ENCODE measurements at places on chromosomes 6 and 20.

DNA sequence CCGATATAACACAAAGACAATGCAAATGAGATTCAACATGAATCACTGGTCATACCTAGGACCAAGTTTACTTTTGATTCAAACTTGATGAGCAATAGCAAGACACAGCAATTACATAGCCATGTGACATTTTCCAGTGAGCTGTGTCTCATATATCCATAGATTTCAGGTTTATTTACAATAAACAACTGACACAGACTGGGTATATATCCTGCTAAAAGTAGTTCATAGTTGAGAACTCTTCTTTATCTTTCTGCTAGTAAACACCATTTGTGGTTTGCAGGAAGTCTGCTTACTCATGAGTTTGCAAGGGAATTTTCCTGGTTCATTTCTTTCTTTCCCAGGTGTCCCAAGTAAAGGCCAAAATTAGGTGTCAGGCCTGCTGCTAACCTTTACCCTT, 343.4 kb downstream of the KIF16B start:
- DNase-seq = no peak

- DNase-seq = no peak
Observed at GRCh38 chr6:94372229-94372628, 952.9 kb upstream of the EPHA7 start.

DNA sequence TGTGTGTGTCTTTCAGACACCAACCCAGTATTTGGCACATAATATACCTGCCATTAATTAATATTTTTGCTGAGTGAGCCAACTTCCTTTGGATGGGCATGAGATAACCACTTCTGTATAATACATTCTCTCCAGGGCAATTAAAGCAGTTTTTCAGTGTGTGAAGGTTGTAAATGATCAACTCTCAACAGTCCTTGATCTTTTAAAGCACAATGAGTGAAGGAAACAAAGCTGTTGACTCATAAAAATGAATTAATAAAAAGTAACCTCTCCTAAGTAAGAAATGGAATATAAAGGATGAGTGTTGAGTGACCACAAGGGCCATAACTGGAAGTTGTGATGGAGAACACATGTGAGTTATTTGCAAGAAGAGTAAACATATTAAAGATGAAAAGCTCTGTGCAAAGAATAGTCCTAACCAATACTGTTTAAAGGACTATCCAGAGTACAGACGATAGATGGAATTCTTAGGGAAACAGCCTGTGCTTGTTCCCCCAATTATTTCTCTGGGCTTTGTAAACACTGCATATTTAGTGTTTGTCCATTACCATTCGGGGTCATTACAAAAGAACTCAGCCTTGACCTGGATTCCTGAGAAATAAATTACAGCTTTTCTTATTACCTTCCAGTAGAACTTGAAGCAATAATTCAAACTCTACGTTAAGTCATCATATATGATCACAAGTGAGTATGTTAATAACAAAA, 446.2 kb downstream of the PLCB1 start:
- DNase-seq = no peak

DNA sequence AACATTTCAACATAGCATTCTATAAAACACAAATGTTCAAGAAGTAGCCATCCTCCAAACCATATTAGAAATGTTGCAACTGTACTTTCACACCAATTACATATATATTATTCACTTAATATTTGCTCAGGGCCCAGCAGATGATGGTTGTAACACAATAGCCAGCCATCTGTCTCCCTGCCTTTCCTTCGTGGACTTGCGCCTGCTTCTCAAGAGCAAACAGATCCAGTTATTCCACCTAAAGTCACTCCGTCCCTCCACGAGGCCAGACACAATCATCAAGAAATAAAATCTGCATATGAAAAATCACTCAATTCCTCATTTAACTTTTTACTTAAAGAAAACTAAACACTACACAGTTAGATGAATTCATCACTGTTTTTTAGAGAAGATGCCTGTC, 160.4 kb downstream of the RALGAPA2 start:
- DNase-seq = no peak

DNA sequence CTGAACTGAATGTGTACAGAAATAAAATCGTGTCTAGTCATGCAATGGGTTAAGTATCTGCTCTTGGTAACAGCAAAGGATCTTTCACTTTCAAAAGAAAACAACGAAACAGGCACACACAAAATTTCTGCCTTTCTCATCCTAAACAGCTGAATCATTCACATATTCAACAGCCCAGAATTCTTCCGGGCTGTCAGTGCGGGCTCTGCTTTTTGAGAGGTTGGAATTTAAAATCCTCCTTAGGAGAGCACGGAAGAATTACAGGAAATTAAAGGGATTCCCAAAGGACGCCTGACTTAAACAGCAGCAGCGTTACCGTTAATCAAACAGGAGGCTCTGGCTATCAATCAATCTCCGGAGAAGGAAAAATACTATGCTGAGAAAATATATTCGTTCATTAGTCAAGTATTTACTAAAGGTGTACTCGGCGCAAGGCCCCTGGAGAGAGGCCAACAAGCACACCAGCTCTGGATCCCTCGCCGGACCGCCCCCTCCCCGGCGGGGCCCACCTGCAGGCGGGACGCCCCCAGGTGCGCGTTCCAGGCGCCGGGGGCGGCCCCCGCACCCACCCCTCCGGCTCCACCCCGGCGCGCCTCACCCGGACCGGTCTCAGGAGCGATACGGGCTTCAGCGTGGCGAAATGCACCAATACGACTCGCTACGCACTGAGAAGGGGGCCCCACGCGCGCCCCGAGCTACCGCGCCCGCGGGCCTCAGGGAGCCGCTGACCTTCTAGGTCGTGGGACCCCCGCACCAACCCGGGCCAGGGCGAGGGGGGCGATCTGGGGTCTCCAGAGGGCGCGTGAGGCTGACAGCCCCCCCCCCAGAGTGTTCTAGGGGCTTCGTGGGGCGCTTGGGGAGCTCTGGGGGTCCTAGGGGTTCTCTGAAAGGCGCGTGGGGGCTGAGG, 1.0 kb downstream of the NAPB start:
- DNase-seq = peak; percentile 51

DNA sequence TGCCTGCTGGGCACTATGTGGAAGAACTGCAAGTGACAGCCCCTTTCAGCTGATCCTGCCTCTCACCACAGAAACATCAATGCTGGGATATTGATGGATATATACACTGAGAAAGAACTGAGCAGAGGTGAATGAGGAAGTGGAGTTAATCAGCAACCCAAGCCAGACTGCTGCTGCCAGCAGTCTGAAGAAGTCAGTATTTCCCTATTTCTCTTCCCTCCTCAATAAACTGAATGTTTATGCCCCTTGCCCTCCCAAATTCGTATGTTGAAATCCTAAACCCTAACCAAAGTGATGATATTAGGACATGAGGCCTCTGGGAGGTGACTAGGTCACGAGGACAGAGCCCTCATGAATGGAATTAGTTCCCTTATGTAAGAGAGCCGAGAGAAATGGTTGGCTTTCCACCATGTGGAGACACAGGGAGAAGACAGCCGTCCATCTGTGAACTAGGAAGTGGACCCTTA, 76.3 kb downstream of the CDK19 start:
- no peak for DNase-seq

- no peak for DNase-seq
Observed at GRCh38 chr6:107118976-107119375, 3.7 kb upstream of the BEND3 start.

GRCh38 chr6:47353871-47354270, 44.2 kb upstream of the TNFRSF21 start:
- DNase-seq = no peak

DNA sequence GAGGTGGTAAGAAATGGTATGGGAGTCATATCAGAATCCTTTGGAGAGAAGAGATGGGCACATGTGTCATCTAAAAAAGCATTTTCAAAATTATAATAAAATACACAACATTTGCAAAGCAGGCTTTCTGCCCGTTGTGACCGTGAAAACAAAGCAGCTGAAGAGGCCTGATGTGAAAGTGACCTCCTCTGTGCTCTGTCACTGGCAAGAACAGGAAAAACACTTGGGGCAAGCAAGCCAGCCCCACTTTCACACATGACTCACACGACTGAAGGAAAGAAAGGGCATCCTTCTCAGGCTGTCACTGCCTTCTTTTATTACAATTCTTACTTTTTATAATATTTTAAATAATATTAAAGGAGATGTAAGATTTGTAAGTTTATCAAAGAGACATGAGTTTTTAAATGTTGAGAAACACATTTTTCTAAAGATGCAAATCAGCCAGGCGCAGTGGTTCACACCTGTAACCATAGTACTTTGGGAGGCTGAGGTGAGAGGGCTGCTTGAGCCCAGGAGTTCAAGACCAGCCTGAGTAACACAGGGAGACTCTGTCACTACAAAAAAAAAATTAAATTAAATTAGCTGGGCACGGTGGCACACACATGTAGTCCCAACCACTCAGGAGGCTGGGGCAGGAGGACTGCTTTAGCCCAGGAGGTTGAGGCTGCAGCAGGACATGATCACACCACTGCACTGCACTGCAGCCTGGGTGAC, 143.7 kb downstream of the BTBD9 start:
- DNase-seq = no peak

GRCh38 chr6:147752689-147753403, 244.4 kb downstream of the SAMD5 start:
- no peak for DNase-seq

DNA sequence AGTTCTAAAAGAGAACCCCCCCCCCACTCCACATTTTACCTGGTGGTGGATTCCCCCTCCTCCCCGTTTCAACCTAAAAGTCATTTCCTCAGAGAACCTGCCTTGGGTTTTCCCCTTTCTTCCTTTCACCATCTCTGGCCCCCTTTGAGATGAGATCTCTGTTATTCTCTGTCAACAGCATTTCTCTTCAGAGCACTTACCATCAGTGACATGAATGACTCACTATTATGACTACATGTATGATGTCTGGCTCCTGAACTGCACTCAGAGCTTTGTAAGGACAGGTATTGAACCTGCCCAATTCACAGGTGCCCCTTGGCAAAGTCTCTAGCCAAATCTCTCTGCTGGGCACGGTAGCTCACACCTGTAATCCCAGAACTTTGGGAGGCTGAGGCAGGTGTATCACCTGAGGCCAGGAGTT, 61.4 kb upstream of the JARID2 start:
- no peak for DNase-seq

- no peak for DNase-seq
Observed at GRCh38 chr6:131362070-131362469, 211.0 kb upstream of the ARG1 start.

- no peak for DNase-seq
Observed at GRCh38 chr6:49333345-49334125, 129.5 kb downstream of the MMUT start.

GRCh38 chr20:50274570-50275430, 84.2 kb downstream of the CEBPB start:
- DNase-seq = no peak

DNA sequence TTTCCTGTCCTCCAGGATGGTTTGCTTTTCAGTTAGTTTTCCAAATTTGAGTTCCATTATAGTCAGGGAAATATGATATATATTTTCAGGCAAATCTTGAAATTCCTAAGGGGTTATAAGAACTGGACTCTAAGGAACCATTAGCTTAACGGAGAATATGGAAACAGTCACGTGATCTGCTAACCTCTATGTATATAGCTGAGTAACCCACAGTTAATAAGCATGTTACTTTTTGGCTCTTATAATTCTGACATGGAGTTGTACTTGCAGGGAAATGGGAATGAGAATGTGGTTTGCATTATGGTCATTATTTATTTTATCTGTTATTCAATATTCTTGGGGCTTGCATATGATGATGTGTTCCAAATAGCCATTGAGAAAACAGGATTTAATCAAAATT, 23.3 kb downstream of the SOBP start:
- DNase-seq = no peak

GRCh38 chr20:63087872-63088680, 81.3 kb upstream of the BHLHE23 start:
- DNase-seq = peak; percentile 19

All from right forelimb (tissue), 1 donor.